Cardiac muscle cell (in vitro differentiated cells and primary cell): ENCODE measurements at places on chromosomes 12 and 14.

DNA sequence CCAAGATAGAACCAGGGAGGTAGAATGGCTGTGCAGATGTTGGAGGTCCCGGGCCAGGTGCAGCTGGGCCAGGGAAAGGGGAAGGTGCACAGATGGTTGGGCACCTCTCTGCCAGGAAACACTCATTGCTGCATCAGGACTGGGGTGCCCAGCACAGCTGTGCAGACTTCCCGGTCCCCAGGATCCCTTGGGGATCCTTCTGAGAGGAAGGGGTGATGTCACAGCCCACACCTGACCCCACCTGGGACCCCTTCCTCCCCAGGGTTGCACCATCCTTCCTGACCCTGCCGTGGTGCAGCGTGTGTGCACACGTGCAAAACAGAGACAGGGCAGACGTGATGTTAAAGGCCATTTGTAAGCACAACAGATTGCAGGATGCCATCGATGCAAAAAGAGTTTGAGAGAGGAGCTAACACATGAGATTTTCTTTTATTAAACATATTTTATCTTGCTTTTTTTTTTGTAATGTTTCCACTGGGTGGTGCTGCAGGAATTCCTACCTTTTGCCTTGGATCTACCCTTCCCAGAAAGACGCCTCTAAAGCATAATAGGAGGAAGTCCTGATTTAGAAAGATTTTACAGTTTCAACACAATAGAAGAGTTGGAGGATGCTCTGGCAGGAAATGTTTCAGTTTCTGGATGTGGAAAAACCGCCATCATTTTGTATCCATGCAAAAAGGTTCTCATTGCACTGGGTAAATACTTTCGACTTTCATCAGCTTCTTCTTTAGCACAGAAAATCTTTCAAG lies 14.8 kb downstream of the ELK3 start:
- DNase-seq, result peak; percentile 61

DNA sequence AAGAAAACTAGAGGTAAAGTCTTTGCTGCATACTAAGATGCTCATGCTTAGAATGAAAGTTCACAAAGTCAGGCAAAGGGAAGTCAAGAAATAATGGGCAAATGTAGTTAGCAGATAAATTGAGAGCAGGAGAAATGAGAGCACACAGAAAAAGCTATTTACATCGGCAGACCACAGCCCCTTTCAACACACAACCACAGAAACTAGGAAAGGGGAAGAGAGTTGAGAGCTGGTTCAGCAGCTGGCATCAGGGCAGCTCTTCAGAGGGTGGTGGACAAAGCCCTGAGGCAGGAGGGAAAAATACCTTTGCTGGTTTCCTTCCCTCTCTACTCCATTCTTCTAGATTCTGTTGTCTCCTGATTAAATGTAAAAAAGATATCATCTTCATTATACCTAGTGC lies 95.4 kb upstream of the ANO4 start:
- no peak for DNase-seq

DNA sequence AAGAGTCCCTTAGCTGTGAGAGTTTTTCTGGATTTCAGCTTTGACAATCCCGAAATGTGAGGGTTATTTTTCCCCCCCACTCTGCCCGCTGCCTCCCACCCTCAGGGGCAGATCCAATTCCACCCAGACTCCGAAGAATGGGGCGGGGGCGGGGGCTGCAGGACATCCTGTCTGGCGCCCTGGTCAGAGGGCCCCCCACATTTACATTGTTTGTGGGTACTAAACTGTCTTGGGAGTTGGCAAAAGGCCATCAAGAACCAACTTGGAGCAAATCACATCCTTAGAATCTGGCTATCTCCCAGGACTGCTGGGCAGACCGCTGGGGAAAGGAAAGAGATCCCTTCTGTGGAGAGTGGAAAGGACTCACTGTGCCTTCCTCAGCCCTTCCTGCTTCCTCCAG lies 2.4 kb downstream of the EMP1 start:
- no peak for DNase-seq

GRCh38 chr14:88967299-88967698 lies 142.8 kb downstream of the TTC8 start:
- DNase-seq, result no peak

DNA sequence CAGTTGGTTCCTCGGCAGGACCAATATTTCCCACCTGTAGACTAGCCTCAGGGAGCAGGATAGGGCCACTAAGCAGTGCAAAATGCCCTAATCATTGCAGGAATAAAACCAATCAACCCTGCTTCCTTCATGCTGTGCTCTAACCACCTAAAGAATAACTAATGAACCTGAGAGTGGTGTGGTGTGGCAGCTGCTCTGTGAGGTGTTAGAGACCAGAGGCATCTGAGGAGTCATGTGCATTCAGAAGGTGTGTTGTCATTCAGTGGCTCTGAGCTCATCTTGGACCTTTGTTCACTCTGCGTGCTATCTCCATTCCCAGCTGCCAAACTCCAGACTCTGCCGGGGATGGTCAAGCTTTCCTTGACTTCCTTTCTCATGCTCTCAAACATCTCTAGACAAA lies 136.7 kb upstream of the EGLN3 start:
- no peak for DNase-seq
